A549 treated with dexamethasone at 1 μM for 4 hours (cell line): ENCODE measurements at places on chromosomes 5 and 9. TPM values are rescaled to one million over a fixed set of nuclear protein-coding genes. Genes with fewer than 3 reads are reported as not detected.

Gene PPP3R2
- not detected in 5 replicates for total RNA-seq

Gene HTR1A
- not detected in 5 replicates for total RNA-seq

Gene PCDHB12
- total RNA-seq, result 0.03 to 0.05 TPM in 2 of 5 replicates, not detected in the others

Gene GADD45G
- total RNA-seq, result 0.36 to 0.52 TPM (median 0.45 TPM) in 5 replicates

Gene KIF3A
- 8.7 to 11.6 TPM (median 10.8 TPM) in 5 replicates for total RNA-seq

Gene CARTPT
- not detected in 5 replicates for total RNA-seq

Gene ADAMTSL1
- total RNA-seq, result 0.05 to 0.16 TPM in 2 of 5 replicates, not detected in the others

Gene EQTN
- total RNA-seq, result 0.20 to 0.21 TPM in 2 of 5 replicates, not detected in the others

Gene PCDHA12
- 2.8 to 3.7 TPM (median 2.9 TPM) in 5 replicates for total RNA-seq

Gene ECM2
- total RNA-seq, result 0.08 to 0.11 TPM (median 0.11 TPM) in 5 replicates

Gene CBY3
- not detected in 5 replicates for total RNA-seq

Gene RNF208
- total RNA-seq, result 1.2 to 2.2 TPM (median 2.0 TPM) in 5 replicates

Gene RNF183
- total RNA-seq, result 0.07 to 0.17 TPM (median 0.11 TPM) in 3 of 5 replicates, not detected in the others

Gene GMCL2
- total RNA-seq, result not detected in 5 replicates

Gene DMRT3
- not detected in 5 replicates for total RNA-seq

Gene ENG
- 0.07 to 0.16 TPM (median 0.09 TPM) in 5 replicates for total RNA-seq

Gene CLIC3
- 3.3 to 6.7 TPM (median 5.0 TPM) in 5 replicates for total RNA-seq

Gene MYOZ3
- total RNA-seq, result 0.02 to 0.18 TPM (median 0.09 TPM) in 4 of 5 replicates, not detected in the other

Gene FRRS1L
- 0.06 to 0.26 TPM (median 0.22 TPM) in 5 replicates for total RNA-seq

Gene ACOT12
- total RNA-seq, result 0.08 to 0.09 TPM in 2 of 5 replicates, not detected in the others

Gene EIF4E1B
- not detected in 5 replicates for total RNA-seq

Gene ADRA1B
- 15.9 to 25.1 TPM (median 21.9 TPM) in 5 replicates for total RNA-seq

Gene SLC46A2
- not detected in 5 replicates for total RNA-seq

Gene ZBED3
- 3.5 to 4.4 TPM (median 4.1 TPM) in 5 replicates for total RNA-seq

Gene NOXA1
- 0.41 to 1.7 TPM (median 1.4 TPM) in 5 replicates for total RNA-seq

Gene SLIT3
- 12.9 to 21.8 TPM (median 18.6 TPM) in 5 replicates for total RNA-seq

Gene TTC33
- total RNA-seq, result 8.2 to 13.9 TPM (median 11.9 TPM) in 5 replicates

Gene FAM169A
- total RNA-seq, result 4.2 to 8.3 TPM (median 7.1 TPM) in 5 replicates

Gene SLC6A19
- total RNA-seq, result 0.32 to 0.66 TPM (median 0.64 TPM) in 5 replicates

Gene CDKN2A
- not detected in 5 replicates for total RNA-seq

Gene ENHO
- total RNA-seq, result 1.3 to 2.4 TPM (median 1.8 TPM) in 5 replicates

Gene ALDH7A1
- total RNA-seq, result 71.9 to 78.4 TPM (median 74.8 TPM) in 5 replicates

Gene SLC12A7
- total RNA-seq, result 19.0 to 32.6 TPM (median 29.5 TPM) in 5 replicates

Gene TEX48
- not detected in 5 replicates for total RNA-seq

Gene FBP2
- total RNA-seq, result 0.09 TPM in 1 of 5 replicates, not detected in the others

Gene C5orf58
- total RNA-seq, result not detected in 5 replicates

Gene PCDHA1
- 0.08 to 0.21 TPM (median 0.18 TPM) in 5 replicates for total RNA-seq

Gene SPACA9
- total RNA-seq, result 4.2 to 6.0 TPM (median 4.8 TPM) in 5 replicates

Gene LTC4S
- 0.18 to 0.27 TPM (median 0.21 TPM) in 4 of 5 replicates, not detected in the other for total RNA-seq

Gene KIF20A
- 38.7 to 44.6 TPM (median 41.8 TPM) in 5 replicates for total RNA-seq

Gene C5orf52
- total RNA-seq, result not detected in 5 replicates

Gene EIF4EBP3
- total RNA-seq, result 1.3 to 3.1 TPM (median 1.8 TPM) in 5 replicates

Gene LHX3
- total RNA-seq, result 0.05 to 0.13 TPM (median 0.11 TPM) in 5 replicates

Gene PCDHGA9
- total RNA-seq, result 0.04 to 0.07 TPM (median 0.05 TPM) in 4 of 5 replicates, not detected in the other

Gene ZNF367
- total RNA-seq, result 3.9 to 7.2 TPM (median 5.3 TPM) in 5 replicates

Gene ZFYVE16
- total RNA-seq, result 14.3 to 18.7 TPM (median 15.7 TPM) in 5 replicates

Gene ZNF608
- 0.85 to 1.3 TPM (median 1.2 TPM) in 5 replicates for total RNA-seq

Gene F2R
- total RNA-seq, result 39.0 to 57.3 TPM (median 55.0 TPM) in 5 replicates

Gene SAXO1
- total RNA-seq, result 0.04 TPM in 1 of 5 replicates, not detected in the others

Gene FPGS
- total RNA-seq, result 41.2 to 53.8 TPM (median 48.2 TPM) in 5 replicates

Gene FAM81B
- total RNA-seq, result not detected in 5 replicates

Gene DAB2
- 6.8 to 9.3 TPM (median 7.1 TPM) in 5 replicates for total RNA-seq

Gene LCN1
- 0.14 to 0.30 TPM (median 0.21 TPM) in 4 of 5 replicates, not detected in the other for total RNA-seq

Gene OBP2B
- not detected in 5 replicates for total RNA-seq

Gene CAMSAP1
- total RNA-seq, result 18.6 to 26.3 TPM (median 25.9 TPM) in 5 replicates
